Tibial nerve (tissue), 4 donors: ENCODE measurements at places on chromosomes 5 and 9. TPM values are rescaled to one million over a fixed set of nuclear protein-coding genes. Genes with fewer than 3 reads are reported as not detected.

The PTPRD gene
- total RNA-seq, result 13.2 TPM

DNA sequence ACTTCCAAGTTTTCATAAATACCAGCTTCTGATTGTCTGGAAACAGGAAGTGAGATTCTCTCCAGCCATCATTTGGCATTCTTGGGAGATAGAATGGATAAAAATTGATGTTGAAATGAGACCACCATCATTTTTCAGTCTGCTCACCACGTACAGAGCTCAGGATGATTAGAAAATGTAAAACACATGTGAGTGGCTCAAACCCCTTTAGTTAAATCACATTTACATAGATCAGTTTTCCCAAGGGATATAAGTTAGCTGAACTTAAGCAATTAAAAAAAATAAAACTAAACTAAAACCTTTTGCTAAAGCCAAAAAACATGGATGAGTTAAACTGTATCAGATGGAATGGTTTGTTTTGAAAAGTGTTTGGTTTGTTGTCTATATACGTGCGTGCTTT is 37.1 kb upstream of the GDNF start:
- H3K4me1 ChIP-seq, result no peaks in the 10 kb centered on the region
- H3K4me3 ChIP-seq, result no peak overlapping the region
- no peak for DNase-seq
- no peaks in the 10 kb centered on the region for H3K27me3 ChIP-seq
- H3K36me3 ChIP-seq, result no peaks in the 10 kb centered on the region

- H3K27ac ChIP-seq, result no peak overlapping the region
- no peak overlapping the region for H3K4me3 ChIP-seq
- H3K4me1 ChIP-seq, result no peaks in the 10 kb centered on the region
- DNase-seq, result no peak
- H3K36me3 ChIP-seq, result no peaks in the 10 kb centered on the region
These were observed 252.0 kb upstream of the ISL1 start for GRCh38 chr5:51131266-51131665.

DNA sequence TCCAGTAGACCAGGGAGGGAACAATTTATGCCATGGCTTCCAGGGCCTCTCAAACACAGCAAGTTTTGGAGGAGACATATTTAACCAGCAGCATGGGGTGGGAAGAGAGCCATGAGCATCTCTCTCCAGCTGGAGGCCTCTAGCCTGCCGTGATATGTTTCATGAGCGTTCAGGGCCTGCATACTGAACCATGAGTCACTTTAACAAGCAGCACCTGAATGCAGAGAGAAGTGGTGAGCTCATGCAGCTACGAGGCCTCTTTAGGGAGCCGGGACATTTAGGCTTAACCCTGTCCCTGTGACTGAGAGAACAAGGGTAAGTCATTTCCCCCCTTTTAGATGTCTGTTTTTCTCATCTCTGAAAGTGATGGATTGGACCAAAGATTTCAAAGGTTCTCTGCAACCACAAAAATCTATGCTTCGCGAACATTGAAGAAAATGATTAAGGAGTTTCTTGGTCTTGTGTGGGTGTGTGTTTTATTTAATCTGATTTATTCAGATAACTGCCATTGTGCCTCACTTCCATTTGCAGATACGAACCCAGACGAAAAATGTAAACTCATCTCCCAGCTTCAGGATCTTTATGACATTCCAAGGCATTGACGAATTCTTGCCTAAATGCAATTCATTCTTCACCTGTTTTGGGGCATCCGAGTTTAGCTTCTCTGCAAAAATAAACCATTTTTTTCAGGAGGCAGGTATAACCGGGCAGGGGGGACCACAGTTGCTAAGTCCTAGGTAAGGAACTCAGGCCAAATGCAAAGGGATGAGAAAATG is 157.0 kb downstream of the GABBR2 start:
- no peak for DNase-seq
- H3K27ac ChIP-seq, result no peak overlapping the region
- H3K36me3 ChIP-seq, result no peaks in the 10 kb centered on the region
- no peaks in the 10 kb centered on the region for H3K4me1 ChIP-seq

The VCAN gene
- total RNA-seq, result 55.5 TPM

DNA sequence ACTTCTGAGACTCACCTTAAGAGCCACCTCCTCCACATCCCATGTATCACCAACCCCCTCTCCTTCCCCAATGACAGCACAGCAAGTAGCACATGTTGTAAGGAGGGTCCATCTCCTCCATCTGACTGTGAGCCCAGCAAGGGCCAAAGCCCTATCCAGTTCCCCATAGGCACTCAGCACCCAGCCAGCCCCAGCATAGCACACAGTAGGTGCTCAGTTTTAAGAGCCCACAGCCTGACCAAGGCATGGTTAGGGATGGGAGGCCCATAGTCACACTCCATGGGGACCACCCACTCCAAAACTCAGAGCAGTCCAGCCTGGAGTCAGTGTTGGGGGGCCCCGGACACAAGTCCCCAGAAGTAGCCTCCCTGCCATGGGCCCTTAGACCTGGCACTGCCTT is 205.7 kb downstream of the CDK5RAP2 start:
- no peaks in the 10 kb centered on the region for H3K27me3 ChIP-seq
- no peaks in the 10 kb centered on the region for H3K4me1 ChIP-seq
- H3K36me3 ChIP-seq, result peaks cover 2% of the 10 kb centered on the region
- no peak overlapping the region for H3K27ac ChIP-seq
- no peak overlapping the region for H3K4me3 ChIP-seq

GRCh38 chr5:113167985-113168384 is 191.4 kb downstream of the DCP2 start:
- DNase-seq, result no peak
- H3K27ac ChIP-seq, result no peak overlapping the region
- no peaks in the 10 kb centered on the region for H3K36me3 ChIP-seq

DNA sequence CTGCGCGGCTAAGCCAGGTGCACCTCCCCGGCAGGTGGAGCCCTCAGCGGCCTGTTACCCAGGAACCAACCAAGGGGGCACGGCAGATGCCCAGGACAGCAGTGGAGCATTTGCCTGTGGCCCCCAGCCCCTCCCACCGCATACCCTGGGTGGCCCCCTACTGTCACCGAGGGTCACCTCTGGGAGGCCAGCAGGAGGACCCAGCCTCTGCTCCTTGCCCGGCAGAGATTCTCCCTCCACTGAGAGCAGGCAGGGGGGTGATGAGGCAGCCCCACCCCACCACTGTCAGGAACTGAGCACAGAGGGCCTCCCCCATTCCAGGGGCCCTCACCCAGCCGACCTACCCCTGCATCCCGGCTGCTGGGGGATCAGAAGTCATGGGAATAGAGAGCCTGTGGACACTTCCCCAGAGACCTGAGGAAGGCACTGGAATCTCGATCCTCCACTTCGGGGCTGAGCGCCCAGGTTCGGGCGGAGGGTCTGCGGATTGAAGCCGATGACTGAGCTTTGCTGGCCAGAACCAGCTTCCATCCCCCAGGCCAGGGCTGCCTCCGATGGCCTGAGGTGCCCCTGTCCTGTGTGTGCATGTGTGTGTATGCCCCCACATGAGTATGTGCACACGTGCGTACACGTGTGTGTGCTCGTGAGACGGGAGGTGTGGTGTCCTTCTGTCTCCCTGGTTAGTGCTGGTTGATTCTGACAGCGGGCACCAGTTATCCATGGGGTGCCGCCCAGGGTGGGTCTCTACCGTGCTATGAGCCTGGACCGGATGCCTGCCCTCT is at the start of gene QRFP:
Gene QRFP, minus strand, starts transcription at position 580 of the 782 bp plus-strand sequence. CDS start 2,974 bp downstream, outside the sequence.
- no peak within 1 kb of the TSS for H3K4me3 ChIP-seq
- peaks cover 28% of the 10 kb centered on the region for H3K36me3 ChIP-seq
